ENCODE measurements at places on chromosomes 7 and 10.

DNA sequence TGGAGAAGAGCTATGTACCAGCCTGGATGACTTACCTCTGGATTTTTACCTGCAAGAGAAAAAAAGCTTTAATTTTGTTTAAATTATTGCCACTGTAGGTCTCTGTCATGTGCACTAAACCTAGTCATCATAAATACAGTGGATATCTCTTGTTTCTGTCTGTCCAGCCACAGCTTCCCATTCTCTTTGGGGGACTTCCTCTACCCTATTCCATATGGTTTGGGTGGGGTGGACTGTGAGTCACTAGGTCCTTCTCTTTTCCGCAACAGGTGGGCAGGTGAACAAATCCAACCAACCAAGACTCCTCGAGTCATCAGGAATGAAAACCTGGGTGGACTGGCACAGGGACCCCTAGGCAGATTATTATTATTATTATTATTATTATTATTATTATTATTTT, 87.3 kb upstream of the CYTH3 start:
- no peak for DNase-seq

GRCh38 chr7:1669064-1669951, 769 bp upstream of the ELFN1 start:
- no peak for DNase-seq

DNA sequence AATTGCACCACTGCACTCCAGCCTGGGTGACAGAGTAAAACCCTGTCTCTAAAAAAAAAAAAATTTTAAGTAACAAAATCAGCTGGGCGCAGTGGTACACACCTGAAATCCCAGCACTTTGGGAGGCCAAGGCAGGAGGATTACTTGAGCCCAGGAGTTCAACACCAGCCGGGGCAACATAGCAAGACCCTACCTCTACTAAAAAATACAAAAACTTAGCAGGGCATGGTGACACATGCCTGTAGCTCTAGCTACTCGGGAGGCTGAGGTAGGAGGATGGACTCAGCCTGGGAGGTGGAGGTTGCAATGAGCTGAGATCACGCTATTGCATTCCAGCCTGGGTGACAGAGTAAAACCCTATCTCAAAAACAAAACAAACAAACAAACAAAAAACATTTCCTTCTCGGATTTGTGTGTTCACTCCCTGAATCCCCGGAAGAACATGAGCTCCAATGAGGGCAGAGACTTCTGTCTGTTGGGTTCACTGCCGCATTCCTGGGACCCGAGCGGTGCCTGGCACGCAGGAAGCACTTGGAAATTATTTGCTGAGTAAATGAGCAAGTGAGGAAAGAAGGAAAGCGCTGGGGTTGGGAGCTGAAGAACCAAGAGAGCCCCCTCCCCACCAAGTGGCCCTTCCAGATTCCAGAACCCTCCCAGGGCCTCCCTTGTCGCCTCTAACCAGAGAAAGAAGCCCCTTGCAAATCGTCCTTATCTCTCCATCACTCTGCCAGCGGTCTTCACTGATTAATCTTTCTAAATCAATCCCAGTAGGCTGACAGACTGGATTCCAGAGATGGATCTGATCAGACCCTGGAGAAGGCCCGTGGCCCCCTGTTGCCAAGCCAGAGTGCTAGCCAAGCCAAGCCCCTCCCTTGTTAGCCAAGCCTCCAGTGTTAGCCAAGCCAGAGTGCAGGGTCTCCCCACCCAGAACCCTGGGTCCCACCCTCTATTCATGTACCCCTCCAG, 6.2 kb downstream of the TNRC18 start:
- no peak for DNase-seq

DNA sequence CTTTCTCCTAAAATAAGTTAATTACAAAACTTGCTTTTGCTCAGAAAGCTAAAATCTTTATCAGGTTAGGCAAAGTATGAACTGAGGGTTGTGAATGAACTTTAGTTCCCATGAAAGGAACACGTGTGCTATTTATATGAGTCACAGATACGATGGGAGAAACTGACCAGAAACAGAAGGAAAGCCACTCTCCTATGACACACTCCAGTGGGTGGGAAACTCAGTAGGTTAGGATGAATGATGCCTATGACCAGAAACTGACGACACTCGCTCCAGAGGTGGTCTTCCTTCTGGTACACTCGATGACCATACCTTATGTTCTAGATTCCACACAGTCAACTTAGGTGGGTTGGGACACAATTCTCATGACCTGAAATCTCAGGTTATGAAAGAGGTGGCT, 215.7 kb upstream of the INHBA start:
- no peak for DNase-seq

DNA sequence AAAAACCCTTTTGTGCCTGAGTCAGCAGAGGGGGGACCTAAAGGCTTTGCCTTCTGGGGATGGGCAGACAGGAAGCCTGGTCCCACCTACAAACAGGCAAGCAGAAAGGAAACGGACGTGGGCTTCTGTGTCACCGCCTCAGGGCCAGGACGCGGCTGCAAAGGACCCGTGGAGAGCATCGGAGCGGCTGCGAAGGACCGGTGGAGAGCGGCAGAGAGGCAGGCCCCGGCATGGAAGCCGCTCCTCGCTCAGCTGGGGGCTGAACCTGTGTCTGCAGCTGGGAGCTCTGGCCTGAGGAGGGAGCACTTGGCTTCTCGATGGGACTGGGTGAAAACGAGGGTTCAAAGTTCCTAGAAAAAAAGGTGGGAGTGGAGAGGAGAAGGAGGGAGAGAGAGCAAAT, 125.4 kb upstream of the PPP2R2D start:
- DNase-seq, result no peak

DNA sequence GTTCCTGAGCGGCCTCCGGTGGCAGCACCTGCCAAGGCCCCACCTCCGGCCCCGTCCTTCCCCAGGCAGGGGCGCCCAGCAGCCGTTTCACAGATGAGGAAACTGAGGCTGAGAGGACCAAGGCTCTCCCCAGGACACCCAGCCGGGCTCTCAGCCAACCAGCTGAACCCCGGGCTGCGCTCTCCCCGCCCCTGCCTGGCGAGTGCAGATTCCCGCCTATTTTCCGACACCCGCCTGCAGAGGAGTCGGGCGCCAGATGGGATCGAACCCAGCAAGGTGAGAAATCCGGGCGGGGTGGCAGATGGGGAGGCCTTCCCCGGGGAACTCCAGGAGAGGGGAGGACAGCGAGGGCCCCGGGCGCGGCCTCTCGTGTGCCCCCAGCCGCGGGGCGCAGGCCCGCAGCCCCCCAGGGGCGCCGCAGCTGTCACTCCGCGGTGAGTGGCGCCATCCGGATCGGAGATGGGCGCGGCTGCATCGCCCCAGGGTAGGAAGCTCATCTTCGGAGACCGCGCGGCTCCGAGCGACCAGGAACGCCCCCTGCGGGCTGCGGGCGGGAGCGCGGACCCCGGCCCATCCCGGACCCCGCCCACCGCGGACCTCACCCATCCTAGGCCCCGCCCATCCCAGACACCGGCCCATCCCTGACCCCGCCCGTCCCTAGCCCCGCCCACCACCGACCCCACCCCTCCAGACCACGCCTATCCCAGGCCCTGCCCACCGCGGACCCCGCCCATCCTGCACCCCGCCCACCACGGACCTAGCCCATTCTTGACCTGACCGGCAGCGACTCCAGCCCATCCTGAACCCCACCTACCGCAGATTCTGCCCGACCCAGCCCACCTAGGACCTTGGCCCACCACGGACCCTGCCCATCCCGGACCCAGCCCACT, 90.3 kb downstream of the MICALL2 start:
- DNase-seq, result peak; percentile 11

GRCh38 chr7:94449151-94449725, 54.5 kb downstream of the COL1A2 start:
- DNase-seq, result no peak

DNA sequence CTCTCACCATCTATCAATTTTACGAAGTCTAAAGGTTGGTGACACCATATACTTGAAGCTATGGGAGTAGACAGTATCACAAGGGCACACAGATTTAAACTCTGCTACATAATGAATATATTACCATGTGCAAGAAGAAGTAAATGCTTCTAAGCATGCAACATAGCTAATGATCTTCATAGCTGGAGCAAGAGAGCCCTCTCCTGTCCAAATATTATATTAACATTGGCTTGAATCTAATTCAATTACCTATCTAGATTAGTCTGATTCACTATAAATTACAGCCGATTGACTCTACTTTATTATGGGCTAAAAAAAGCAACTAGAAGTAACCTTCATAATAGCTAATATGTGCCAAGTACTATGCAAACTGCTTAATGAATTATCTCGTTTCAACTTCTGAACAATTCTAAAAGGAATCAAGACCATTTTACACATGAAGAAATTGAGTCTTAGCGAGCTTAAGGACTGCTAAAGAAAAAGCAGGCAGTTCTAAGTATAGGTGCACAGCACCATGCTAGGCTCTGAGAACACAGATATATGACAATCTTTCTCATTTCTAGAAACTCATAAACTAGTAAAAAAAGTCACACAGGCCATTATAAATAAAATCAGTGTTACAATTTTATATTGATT, 21.9 kb downstream of the FRA10AC1 start:
- no peak for DNase-seq

DNA sequence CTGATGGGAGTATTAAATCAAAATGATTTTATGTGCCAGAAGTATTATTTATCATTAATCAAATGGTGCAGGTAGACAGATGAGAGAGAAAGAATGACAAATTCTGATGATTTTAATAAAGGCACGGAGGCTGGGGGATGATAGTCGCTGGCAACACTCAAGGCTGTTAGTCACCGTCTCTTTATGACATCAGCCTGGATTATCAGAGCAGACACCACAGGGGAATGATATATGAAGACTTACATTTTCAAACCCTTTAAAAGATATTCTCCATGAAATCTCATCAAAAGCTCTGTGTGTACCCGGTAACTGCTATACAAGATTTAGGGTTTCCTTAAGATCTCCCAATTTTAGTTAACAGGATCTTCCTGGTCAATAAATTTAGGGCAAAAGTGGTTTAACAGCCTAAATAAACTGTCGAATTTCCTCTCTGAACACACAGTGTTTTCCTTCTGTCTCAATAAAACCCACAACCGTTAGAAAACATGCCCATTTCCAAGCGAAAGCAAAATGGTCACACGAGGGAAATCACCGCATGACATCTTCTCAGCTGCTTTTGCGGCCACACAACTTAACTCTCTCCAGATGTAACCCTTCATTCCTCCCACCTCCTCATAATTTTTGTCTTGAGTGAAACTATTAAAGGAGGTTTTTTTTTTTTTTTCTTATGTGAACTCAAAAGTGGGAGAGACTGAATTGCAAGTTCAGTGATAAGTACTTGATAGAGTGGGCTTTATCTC, 133.2 kb upstream of the FAM171A1 start:
- no peak for DNase-seq

DNA sequence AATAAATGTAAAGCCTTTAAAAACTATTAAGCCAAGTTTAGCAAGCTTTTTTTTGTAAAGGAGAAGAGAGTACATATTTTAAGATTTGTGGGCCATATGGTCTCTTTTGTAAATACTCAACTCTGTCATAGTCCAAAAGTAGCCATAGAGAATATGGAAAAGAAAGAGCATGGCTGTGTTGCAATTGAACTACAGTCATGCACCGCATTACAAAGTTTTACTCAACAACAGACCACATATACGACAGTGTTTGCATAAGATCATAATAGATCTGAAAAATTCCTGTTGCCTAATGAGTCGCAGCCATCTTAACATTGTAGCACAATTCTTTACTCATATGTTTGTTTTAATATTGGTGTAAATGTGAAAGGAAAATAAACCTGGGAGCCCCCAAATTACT, 440.8 kb downstream of the HTR7 start:
- no peak for DNase-seq

DNA sequence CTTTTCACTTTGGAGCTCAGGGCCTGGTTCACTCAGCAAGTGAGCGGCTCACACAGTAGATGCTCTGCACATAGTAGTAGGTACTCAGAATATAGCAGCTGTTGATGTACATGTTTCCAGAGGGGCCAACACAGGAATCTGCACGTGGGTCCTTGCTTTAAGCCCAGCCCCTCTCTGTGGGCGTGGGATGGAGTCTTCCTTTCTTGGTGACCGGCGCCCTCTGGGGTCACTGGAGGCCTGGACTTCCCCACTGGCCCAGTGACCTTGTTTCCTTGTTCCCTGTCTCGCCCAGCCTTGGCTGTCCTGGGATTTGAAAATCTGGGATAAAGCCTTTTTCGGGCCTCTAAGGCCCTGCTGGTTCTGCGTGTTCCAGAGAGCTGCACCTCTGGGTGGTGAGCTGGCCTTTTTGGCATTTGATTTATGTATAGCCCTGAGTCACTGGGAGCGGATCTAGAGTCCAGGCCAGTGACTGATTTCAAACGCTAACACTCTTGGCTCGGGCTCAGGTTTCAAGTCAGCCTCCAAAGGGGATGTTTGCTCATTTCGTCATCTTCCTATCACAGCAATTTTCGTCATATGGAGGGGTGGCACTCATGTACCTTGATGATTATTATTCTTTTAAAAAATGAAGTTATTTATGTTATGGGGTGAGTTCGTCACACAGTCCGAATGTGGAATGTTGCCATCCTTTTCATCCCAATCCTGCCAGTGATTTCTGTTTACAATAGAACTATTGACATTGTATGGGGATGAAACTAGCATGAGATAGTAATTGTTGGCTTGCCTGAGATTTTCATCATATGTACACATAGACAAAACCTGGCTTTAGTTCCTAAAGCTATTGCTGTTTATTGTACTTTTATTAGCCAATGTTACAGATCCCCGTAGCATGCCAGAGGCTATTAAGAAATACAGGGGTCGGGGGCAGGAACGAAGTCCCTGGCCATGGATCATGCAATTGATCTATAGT, 65.5 kb downstream of the CUX1 start:
- no peak for DNase-seq

DNA sequence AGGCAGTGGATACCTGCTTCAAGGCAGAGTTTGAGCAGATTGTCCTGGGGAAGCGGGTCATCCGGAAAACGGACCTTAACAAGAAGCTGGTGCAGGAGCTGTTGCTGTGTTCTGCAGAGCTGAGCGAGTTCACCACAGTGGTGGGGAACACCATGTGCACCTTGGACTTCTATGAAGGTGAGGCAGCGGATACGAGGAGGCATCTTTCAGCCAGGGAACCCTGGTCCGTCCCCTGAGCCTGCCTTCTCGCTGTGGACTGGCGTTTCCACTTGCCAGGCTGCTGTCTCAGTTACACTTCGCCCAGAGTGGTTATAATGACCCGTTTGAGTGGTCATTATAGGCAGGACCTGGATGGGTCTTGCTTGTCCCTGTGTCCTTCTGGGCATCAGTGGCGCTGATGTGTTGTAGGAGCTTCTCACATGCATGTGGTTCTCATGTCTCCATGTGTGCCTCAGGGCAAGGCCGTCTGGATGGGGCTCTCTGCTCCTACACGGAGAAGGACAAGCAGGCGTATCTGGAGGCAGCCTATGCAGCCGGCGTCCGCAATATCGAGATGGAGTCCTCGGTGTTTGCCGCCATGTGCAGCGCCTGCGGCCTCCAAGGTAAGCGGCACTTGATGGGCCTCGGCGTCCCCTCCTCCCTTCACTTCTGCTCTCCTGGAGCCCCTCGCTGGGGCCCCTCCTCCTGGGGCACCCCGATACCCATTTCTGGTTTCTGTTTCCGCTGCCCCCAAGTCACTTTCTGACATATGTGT, 18.0 kb downstream of the UPP1 start:
- DNase-seq, result no peak
